ENCODE measurements at places on chromosomes 4 and X.

DNA sequence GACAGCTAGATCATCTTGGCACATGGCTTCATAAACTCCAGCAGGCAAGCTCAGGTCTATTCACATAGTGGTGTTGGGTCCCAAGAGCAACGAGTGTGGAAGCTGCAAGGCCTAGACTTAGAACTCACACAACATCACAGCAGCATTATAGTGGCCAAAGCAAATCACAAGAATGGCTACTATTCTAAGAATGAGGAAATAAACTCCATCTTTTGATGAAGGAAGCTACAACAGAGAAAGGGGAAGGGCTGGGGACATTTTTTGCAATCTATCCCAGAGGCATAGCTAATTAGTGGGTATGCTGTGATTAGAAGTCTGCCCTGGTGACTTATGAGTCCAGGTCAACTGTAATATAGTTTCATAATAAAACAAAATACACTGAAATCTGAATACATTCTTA is 42.9 kb upstream of the TAB3 start:
- DNase-seq: no peak

DNA sequence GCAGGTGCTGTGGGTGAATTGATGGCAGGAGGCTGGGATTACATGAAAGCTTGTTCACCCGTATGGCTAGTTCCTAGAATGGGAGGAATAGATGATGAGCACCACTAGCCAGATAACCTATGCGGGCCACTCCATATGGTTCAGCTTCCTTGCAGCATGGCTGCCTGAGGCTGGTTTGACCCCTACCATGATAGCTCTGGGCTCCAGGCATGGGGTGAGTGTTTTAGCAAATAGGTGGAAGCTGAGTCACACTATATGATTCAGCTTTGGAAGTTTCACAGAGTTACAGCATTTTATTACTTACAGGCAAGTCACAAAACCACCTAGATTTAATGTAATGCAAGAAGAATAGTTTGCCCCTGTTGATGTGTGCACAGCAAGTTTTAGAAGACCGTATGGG is 603.2 kb downstream of the STIM2 start:
- no peak for DNase-seq

DNA sequence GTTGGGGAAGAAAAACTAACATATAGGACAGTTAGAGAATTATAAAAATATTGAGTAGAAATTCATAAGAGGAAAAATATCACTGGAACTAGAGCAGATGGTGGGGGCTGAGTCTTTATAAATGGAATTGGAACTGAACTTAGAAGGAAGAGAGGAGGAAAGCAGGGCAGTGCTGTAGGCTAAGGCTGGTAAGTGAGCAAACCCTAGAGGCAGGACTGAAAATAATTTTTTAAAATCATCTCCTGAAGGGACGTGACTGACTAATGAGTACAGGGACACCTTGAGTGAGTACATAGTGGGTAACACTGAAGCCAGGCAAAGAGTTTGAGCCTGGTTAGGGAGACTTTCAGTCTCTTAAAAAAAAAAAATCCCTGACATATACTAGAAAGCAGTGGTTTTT is 63.3 kb downstream of the GALNT7 start:
- DNase-seq: no peak

GRCh38 chr4:8171266-8171665 is 12.7 kb upstream of the ABLIM2 start:
- DNase-seq: no peak

- no peak for DNase-seq
Measured at GRCh38 chr4:40878548-40879055, 128.8 kb downstream of the NSUN7 start.

DNA sequence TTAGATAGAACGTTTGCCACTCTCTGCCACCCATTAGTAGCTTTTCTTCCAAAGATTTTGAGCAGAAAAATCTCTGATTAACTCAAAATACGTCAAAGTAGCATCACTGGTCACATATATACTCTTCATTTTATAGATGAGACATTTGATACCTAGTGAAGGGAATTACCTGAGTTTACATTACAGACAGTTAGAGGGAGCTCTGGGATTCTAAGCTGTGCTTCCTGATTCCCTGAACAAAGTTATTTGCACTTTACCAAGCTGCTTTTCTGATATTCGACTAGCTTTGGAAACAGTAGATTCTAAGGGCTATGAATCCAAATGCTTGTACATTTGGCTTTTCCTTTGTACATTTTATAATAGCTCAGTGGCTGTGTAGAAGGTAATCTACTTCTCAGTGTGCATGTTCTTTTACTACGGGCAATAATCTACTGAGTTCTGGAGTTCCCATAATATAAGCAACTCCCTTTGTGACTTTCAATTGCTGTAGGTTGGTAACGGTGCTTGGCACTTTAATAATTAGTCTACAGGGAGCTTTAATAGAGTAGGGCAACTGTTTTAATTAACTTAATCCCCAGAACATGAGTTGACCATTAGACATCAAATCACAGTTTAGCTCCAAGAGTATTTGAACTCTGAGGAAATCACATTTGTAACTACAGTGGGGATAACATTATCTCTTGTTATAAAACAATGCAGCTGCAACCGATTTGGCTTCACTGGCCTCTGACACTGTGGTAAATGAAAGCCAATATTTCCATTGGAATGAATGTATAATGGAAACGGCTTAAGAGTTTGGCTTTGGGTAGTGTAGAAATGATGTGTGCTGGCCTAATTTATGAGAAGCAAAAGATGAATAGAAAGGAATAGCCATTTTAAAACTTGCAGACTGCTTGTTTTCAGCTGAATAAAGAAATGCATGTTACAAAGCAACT is 1602.4 kb downstream of the STIM2 start:
- DNase-seq: no peak

DNA sequence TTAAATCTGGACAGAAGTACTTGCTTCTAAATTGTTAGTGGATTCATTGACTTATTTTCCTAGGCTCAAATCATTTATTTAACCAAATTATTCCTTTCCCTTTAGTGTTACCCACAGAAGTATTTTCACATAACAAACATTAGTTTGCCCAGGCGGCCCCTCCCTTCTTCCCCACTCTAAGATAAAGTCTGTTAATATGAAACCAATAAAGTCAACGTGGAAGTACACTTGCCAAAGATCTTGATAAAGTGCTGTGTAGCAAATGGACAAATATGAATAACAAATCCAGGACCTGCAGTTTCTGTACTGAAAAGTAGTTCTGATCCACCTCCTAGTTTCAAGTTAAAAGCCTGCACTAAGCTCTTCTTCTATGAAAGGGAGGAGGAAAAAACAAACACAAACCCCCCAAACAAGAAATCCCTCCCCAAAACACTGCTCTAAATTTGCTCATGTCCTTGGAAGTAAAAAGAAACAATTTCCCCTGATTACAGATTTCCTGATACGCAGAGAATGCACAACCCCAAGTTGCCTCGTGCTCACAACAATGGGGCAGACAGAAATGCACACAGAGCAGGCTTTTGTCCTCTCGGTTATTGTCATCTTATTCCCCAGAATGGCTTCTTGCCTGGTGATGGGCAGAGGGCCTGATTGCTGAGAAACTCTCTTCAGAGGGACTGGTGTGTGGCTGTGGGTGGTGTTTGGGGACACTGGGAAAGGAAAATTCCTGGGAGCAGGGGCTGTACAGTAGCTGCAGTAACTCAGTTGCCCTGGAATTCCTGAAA is 23.2 kb downstream of the TMSB4X start:
- no peak for DNase-seq

- no peak for DNase-seq
Measured at GRCh38 chrX:115284877-115285276, 4.6 kb upstream of the LUZP4 start.

DNA sequence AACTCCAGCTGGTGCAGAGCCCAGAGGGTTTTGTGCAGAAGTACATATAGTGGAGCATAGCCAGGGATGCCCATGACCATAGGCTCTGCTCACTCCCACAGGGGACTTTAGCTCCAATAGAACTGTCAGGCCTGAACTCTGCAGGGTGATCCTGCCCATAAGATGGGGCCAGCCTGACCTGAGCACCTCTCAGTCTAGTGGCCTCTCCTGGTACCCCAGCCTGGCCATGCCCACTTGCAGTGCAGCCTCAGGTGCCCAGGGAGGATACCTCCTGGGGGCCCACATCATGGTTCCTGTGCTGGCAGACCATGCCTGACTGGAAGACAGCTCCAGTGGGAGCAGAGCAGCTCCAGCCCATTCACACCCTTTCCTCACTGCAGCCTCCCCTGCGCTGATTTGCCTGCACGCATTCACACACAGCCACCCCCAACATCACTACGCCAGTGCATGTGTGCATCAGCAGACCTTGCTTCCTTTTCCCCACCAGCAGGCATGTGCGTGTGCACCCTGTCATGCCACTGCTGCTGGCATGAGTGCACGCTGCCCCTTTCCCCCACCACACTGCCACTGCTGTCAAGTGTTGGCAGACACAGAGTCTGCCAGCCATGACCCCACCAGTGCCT is 53.0 kb upstream of the MMAA start:
- no peak for DNase-seq

DNA sequence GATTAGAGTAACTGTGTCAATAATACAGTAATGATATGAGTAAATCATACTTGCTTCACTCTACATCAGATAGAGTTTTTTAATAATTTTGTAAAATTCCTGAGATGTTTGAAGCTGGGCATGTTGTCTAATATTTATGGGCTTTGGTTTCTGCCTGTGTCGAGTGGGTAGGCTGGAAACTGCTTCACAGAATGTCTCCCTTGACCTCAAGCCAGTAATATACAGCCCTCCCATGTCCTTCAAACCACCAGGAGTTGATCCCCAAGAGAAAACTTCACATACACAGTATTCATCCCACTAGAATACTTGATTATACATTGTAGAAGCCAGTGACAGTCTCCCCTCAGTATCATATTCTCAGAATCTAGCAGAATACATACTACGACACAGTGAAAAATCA is 284.8 kb upstream of the TENM3 start:
- DNase-seq: no peak

GRCh38 chr4:21765810-21766407 is 182.7 kb downstream of the KCNIP4 start:
- no peak for DNase-seq

DNA sequence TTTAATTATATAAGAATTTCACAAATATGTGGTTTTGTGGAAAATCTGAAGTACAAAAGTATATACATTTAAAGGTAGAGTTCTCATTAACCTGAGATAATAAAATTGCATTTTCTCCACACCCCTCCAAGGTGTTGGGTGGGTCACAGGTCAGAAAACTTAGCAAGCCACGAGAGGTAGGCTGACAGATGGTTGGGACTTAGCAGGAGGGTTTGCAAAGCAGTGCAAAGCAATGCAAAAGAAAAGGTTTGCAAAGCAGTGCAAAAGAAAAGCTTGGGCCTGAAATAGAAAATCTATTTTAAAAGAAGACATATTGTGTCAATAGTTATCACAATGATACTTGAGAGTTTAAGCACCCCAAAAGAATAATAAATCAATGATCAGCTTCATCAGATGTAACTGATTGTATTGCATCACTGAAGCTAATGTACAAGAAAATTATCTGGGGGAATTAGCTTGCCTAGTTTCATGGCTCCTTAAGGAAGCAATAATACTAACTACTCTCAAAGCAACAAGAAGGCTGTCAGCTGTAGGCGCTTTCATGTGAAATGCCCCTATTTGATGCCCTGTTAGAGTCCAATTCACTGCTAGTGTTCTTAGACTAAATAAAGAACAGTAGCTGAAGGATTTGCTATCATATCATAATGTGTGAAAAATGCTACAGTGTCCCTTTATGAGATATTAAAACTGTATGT is 319.5 kb downstream of the KCNIP4 start:
- DNase-seq: no peak

DNA sequence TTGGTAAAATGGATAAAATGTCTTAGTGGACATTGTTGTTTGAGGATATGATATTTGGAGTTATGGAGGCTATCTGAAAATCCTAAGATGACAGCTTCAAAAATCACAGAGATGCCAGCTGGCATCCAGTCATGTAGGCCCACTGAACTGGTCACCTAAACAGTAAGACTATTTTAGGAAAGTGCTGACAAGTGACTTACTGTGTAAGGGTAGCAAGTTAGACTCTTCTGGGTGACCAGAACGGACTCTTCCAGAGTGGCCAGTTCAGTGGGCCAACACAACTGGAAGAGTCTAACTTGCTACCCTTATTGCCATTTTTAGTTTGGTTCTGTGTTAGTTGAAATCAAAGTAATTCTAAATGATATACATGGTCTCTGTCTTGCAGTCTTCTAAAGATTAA is 61.4 kb upstream of the ATP8A1 start:
- DNase-seq: no peak

- no peak for DNase-seq
Measured at GRCh38 chr4:108143515-108143914, 25.2 kb downstream of the LEF1 start.

- no peak for DNase-seq
Measured at GRCh38 chr4:150316332-150317205, 238.3 kb downstream of the DCLK2 start.

DNA sequence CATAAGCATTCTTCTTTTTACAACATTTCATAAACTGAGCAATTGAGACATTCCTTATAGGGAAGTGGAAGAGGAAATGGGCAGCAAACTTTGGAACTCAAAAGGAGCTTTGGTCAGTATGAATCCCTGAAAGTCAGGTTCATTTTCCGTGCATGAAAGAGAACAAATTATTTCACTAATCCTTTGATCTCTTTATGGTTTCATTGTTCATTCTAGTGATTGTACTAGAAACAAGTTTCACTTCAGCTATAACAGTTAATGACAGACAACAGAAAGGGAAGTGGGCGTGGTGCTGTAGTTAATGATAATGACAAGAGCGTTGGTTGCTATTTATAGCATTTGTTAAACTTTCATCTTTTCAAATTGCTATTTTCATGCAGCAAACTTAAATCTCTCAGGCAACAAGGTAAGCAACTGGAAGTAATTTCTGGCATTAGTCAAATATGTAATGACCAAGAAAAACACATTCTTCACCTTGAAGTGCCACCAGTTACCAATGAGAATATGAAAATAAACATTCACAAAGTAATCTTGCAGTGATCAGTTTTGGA is 98.4 kb downstream of the AREG start:
- no peak for DNase-seq

- DNase-seq: no peak
Measured at GRCh38 chr4:158814636-158815330, 46.0 kb downstream of the FNIP2 start.

DNA sequence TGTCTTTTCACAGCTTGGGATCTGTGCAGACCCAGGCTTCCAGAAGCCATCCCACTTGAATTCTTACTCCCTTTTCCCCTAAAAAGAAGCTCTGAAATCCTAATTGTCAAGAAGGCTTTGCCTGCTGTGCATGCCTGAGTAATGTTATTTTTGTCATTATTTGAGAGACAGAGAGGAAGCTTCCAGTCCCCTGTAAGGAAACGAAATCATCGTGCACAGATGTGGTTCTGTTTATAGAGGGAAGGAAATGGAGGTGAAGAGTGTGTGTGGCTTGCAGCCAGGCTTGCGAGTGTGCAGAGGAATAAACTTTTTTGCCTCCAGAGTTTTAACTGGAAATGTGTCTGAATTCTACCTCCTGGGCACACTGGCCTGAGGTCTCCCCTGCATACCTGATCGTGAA is 70.2 kb downstream of the TBL1X start:
- no peak for DNase-seq

DNA sequence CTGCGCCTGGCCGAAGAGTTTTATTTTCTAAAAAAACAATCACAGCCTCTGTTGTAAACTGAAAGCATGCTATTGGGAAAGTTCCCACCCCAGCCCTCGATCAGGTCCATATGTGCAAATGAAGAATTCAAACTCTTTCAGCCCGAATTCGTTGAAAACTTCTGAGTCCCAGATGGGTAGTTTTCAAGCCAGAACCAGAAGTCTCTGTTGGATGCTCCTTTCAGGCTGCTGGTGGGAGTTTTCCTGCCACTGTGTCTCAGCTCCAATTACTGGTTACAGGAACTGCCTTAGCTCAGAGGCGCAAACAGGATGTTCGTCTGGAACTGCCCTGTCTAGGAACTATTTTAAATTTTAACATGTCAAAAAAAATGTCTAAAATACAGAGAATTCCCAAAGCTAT is 9.3 kb upstream of the ALG13 start:
- DNase-seq: no peak

GRCh38 chrX:64097891-64098290 is 107.6 kb downstream of the AMER1 start:
- no peak for DNase-seq
